Frontal cortex (tissue), 4 donors: ENCODE measurements at places on chromosomes 7 and 10.

- DNase-seq, result no peak
Measured at GRCh38 chr7:45219801-45220435, 62.3 kb downstream of the RAMP3 start.

GRCh38 chr7:21099432-21099831 lies 312.7 kb upstream of the SP8 start:
- no peak for DNase-seq

DNA sequence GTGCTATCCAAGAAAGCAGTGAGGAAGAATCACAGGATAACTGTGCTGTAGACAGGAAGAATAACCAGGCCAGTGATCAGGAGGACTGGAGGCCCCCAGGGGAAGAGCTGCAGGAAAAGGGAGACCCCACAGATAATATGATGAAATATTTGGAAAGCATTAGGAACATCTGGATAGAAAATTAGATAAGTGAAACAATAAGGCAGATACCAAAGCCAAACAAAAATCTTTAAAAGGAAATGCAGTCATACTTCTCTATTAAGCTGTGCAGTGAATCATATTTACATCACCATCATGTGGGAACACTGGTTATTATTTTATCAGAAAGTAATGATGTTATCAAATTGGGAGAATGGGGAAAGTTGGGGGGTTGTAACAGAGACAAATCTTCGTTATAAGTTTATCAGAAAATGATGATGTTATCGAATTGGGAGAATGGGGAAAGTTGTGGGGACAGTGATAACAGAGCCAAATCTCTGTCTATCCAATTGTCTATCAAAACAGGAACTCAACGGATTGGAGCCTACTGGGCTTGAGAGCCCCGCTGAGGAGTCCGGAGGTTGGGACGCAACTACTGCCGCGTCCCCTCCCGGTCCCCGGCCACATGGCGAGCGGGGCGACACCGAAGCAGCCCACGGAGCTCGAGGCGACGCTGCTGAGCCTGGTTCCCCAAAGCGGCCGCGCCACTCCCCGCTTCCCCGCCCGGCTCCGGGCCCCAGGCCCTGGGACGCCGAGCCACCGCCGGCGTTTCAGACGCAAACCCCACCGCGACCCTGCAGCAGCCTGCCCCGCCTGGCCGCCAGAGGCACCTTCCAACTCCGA lies 14.0 kb upstream of the RALA start:
- peak; percentile 41 for DNase-seq

- DNase-seq, result no peak
Measured at GRCh38 chr7:132932296-132933071, 149.4 kb downstream of the CHCHD3 start.

DNA sequence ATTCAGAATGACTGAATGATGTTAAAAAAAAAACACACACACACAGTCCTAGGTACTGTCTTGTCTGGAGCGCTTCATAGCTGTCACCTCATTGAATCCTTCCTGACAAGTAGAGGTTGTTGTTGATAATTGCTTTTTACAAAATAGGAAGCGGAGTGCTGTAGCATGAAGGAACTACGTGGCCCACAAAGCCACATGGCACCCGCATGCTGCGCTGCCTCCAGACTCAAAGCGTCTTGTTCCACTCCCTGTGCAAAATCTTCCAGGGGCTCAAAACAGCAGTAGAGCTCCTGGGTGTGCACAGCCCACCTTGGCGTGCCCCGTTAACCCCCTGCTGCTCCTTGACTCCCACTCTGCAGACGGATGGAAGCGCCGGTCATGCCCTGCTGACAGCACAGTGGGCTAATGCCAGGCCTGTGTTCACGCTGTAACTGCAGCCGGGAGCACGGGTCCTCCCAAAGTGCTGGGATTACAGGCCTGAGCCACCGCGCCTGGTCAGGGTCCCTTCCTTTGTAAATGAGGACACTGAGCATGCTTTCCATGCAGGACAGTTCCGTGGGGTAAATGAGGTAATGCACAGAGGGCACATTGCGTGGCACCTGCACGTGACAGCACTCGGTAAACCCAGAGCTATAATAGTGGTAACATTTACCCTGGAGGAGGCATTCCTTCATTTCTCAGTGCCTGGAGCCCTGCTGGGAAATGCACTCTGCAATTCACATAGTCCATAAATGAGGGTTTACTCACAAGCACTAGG lies 91.1 kb upstream of the GNA12 start:
- DNase-seq, result no peak

DNA sequence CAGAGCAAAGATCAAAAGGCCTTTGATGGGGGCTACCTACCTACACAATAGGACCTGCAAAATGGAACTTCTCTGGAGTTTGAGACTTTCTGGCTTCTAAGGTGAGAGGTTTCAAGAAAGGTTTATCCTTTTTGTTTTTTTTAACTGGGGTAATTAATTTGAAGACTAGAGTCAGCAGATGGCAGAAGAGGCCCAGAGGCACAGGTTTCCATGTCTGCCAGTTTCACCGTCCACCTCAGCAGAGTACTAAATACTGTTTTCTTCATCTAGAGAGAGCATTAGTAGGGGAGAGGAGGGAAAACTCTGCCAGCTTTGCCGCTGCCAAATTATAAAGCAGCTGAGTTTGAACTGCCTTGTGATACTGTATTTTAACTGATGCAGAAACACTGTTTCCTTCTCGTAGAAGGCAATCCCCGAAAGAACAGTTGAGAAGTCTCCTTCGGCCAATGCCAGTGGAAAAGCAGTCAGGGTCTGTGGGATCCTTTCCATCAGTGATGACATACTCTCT lies 138.7 kb downstream of the SLC25A13 start:
- no peak for DNase-seq

DNA sequence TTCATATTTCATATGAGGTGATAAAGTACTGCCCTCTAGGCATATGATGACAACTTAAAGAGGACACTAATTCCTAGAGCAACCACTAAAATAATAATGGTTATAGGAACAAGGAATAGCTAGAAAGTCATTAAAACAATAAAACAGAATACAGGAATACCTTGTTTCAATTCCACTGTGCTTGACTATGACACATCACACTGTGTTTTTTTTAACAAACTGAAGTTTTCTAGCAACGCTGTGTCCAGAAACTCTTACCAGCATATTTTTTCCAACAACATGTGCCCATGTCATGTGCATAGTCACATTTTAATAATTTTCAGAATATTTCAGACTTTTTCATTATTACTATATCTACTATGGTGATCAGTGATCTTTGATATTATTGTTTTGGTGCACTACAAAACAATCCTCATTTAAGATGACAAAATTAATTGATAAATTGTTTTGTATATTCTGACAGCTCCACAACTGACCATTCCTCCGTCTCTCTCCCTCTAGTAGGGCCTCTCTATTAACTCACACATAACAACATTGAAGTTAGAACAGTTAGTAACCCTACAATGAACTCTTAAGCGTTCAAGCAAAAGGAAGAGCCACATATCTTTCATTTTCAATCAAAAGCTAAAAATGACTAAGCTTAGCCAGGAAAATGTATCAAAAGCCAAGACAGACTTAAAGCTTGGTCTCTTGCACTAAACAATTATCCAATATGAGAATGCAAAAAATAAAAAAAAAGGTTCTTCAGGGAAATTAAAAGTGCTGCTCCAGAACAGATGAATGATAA lies 85.8 kb downstream of the SNX13 start:
- no peak for DNase-seq

GRCh38 chr10:71603150-71603549 lies 116.4 kb downstream of the C10orf105 start:
- DNase-seq, result no peak

DNA sequence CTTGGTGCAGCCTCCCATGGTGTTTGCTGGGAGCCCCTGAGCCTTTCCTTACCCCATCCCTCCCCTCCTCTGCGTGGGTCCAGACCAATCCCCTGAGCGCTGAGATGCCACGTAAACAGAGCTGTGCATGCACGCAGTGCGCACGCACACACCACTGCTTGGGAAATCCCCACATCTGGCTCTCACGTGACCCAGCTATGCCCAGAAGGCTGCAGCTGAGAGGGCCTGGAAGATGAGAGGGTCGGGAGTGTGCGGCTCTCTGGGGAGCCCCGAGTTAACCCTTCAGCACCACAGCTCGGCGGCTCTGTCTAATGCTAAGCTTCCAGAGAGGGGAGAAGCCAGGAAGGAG lies 177.2 kb downstream of the SH3PXD2A start:
- peak; percentile 76 for DNase-seq

- DNase-seq, result peak; percentile 84
Measured at GRCh38 chr10:784403-785088, 95.1 kb upstream of the DIP2C start.

GRCh38 chr10:26503911-26504310 lies 65.8 kb downstream of the APBB1IP start:
- DNase-seq, result no peak

DNA sequence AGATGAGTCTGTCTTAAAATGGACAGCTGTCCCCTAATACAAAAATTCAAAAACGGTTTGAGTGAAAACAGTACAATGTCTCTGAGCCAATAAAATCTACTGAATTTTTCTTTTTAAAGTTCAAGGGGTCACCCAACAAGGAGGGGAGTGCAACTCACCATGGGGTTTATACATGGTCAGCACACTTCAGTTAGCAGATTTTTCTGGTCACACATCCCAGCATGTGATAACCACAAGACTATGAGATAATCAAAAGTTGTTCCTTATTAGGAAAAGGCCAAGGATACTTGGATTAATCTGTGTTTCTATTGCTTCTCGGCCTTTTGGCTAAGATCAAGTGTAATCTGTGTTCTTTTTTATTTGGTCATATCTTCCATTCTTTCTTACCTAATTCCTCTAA lies 31.6 kb downstream of the ABCB5 start:
- no peak for DNase-seq

DNA sequence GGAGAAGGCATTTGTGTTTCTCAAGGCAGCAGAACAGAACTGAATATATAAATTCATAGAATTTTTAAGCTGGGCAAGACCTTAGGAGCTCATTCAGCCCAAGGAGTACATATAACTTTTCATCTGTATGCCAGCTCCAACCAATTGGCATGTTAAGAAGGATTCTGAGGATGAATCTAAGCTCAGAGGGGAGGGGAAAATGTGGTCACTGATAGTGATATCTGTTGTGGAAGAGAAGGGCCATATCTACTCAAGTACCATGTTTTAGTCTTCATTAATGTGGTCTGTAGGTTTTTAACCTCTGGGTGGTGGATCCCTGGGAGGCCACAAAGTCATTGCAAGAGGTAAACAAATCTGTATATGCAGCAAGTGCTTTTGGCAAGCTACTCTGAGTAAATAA lies 6.4 kb downstream of the CALD1 start:
- DNase-seq, result no peak

- no peak for DNase-seq
Measured at GRCh38 chr10:74913377-74913979, 87.1 kb downstream of the KAT6B start.

GRCh38 chr10:103504181-103504783 lies 10.8 kb downstream of the NEURL1 start:
- no peak for DNase-seq

- DNase-seq, result peak; percentile 54
Measured at GRCh38 chr10:102869258-102870198, at the start of gene AS3MT. Gene AS3MT (plus strand): TSS chr10:102869470. CDS start chr10:102869593, 123 bp downstream.

DNA sequence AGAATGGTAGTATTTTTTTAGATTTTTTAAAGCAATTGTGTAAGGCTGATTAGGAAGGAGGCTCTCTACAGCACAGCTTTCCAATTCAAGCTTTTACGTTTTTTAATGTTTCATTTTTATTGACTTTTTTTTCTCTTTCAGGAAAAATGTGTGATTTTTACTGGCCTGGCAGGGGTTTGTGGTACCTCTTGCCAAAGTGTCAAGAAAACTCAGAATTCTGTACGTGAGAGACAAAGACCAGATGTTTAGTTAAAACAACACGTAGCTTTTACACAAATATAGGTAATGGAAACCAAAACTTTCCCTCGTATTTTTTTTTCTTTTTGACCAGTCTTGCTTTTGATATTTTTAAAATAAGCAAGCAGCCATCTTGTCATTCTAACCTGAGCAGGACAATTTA lies 6.0 kb upstream of the NPVF start:
- DNase-seq, result no peak

DNA sequence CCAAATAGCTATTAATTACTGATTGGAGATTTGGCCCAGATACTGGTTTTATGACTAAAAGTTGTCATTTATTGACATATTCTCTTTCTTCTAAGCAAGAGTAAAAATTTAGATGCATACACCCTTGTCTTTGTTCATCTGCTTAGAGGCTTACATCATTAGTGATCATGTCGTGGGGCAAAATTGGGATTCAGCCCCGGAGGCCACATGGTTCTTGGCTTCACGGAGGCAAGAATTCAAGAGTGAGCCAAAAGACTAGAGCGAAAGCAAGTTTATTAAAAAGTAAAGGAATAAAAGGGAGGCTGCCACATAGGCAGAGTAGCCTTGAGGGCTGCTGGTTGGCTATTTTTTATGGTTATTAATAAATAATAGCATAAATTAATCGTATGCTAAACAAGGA lies 41.1 kb downstream of the MINPP1 start:
- no peak for DNase-seq

GRCh38 chr7:94336009-94336408 lies 58.7 kb upstream of the COL1A2 start:
- DNase-seq, result no peak

GRCh38 chr10:131947631-131948347 lies 33.9 kb downstream of the BNIP3 start:
- no peak for DNase-seq
